ENCODE measurements at places on chromosomes 4 and X. TPM values are rescaled to one million over a fixed set of nuclear protein-coding genes. Genes with fewer than 3 reads are reported as not detected.
A peak's percentile ranks its signal among the peaks of the same experiment; 100 is the strongest.

VCX2 gene
- total RNA-seq, result not detected

GRCh38 chr4:71648448-71648847, 135.4 kb downstream of the GC start:
- no peak overlapping the region for H3K4me3 ChIP-seq
- no peaks in the 10 kb centered on the region for H3K4me1 ChIP-seq
- H3K36me3 ChIP-seq, result no peaks in the 10 kb centered on the region
- no peak for DNase-seq
- H3K27me3 ChIP-seq, result no peaks in the 10 kb centered on the region

DNA sequence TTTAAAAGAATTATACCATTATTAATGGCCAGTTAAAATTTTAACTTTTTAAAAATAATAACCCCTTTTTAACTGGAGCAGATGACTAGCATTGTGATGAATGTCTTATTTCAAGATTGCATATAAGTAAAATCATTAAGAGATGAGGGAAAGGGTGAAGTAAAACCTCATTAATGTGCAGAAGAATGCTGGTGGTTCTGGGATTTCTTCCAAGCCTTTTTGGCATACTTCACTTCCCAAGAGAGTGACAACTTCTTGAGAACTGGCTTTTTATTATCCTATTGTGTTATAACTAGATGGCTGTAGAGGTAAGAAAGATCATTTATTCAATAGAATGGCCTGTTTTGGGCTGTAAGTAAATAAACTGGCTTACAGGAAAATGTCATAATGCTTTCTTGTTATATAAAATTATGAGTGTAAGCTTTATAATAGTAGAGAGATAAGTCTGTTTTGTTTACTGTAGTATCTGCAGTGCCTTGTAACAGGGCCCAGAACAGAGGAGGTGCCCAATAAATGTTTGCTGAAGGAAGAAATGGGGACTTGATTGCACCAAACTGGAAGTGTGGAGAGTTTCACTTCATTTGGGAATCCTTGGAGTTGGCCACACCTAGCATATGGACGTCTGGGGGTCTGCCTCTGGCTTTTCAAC, 242.9 kb upstream of the PITX2 start:
- no peak for DNase-seq
- H3K27ac ChIP-seq, result no peak overlapping the region
- H3K27me3 ChIP-seq, result no peaks in the 10 kb centered on the region
- H3K36me3 ChIP-seq, result no peaks in the 10 kb centered on the region
- no peak overlapping the region for H3K4me3 ChIP-seq

GRCh38 chr4:150231107-150231770, 153.0 kb downstream of the DCLK2 start:
- H3K27ac ChIP-seq, result no peak overlapping the region
- H3K36me3 ChIP-seq, result no peaks in the 10 kb centered on the region
- H3K4me3 ChIP-seq, result no peak overlapping the region
- no peak for DNase-seq
- no peaks in the 10 kb centered on the region for H3K4me1 ChIP-seq
- no peaks in the 10 kb centered on the region for H3K27me3 ChIP-seq

FGD1 gene
- total RNA-seq, result not detected

DNA sequence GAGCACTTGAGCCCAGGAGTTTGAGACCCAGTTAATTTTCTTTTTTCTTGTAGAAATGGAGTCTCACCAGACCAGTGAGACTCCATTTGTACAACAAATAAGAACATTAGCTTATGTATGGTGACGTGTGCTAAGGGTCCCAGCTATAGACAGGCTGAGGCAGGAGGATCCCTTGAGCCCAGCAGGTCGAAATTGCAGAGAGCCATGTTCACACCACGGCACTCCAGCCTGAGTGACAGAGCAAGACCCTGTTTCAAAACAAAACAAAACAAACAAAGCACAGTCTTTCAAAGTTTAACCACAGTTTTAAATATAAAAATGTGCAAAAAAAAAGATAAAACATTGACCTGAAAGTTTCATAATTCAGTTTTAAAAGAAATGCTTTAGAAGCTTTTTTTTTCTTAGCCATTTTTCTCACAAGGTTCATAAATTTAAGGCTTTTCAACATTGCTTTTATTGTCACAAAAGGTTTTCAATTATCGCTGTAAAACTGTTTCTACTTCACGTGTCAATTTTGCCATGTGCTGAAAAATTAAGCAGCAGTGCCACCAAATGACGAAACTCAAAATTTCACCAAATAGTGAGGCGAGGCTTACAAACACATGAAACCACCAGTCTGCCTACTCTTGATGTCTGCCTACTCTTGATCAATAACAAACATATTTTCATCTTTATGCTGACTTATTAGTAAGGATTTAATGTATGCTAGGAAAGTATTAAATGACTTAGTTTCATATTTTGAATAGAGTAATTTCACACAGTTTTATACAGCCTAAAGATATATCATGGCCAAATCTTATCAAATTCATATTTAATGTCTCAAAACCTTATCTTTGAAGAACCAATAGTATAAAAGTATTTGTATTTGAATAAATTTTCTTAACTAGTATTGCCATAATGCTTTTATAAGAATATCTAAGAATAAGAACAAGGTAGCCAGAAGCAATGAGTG, 126.3 kb downstream of the NEK1 start:
- H3K27me3 ChIP-seq, result no peaks in the 10 kb centered on the region
- DNase-seq, result peak; percentile 37
- H3K4me1 ChIP-seq, result no peaks in the 10 kb centered on the region
- H3K4me3 ChIP-seq, result no peak overlapping the region
- H3K27ac ChIP-seq, result no peak overlapping the region

Data from CD4-positive, alpha-beta memory T cell (primary cell).